Upper lobe of left lung (tissue), 6 donors: ENCODE measurements at places on chromosomes 7 and 10. TPM values are rescaled to one million over a fixed set of nuclear protein-coding genes. Genes with fewer than 3 reads are reported as not detected.
A peak's percentile ranks its signal among the peaks of the same experiment; 100 is the strongest.

Gene GPR15LG
- total RNA-seq: not detected

- DNase-seq: no peak
These were observed 528.7 kb downstream of the GRM8 start for GRCh38 chr7:126723966-126724544.

GRCh38 chr7:54743580-54743979 lies 15.4 kb downstream of the SEC61G start:
- no peak for DNase-seq

GRCh38 chr7:66039094-66039670 lies 36.4 kb upstream of the ASL start:
- DNase-seq: no peak

Gene PTPRN2
- total RNA-seq: 5.2 TPM

DNA sequence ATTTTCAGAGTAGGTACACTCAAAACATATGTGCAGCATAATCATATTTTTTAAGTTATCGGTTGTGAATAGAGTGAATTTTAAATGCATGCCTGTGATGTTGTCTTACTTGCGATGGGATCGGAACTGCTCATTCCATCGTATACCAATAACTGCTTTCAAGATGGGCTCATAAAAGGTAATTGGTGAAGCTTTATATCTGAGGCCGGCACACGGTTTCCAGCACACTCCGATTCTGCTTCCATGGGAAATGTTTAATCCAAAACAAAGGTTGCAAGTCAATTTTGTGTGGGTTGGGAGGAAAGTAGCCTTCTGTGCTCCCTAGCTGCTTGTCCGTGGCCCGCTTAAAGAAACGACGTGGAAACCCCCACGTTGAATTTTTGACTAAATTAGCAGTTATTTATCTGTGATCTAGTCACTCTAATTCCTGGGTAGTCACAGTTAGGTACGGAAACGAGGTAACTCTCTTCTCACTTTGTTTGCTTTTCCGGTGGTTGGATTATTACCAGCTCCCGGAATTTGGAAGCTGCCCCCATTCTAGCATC lies 10.1 kb upstream of the CELF2 start:
- no peak for DNase-seq

DNA sequence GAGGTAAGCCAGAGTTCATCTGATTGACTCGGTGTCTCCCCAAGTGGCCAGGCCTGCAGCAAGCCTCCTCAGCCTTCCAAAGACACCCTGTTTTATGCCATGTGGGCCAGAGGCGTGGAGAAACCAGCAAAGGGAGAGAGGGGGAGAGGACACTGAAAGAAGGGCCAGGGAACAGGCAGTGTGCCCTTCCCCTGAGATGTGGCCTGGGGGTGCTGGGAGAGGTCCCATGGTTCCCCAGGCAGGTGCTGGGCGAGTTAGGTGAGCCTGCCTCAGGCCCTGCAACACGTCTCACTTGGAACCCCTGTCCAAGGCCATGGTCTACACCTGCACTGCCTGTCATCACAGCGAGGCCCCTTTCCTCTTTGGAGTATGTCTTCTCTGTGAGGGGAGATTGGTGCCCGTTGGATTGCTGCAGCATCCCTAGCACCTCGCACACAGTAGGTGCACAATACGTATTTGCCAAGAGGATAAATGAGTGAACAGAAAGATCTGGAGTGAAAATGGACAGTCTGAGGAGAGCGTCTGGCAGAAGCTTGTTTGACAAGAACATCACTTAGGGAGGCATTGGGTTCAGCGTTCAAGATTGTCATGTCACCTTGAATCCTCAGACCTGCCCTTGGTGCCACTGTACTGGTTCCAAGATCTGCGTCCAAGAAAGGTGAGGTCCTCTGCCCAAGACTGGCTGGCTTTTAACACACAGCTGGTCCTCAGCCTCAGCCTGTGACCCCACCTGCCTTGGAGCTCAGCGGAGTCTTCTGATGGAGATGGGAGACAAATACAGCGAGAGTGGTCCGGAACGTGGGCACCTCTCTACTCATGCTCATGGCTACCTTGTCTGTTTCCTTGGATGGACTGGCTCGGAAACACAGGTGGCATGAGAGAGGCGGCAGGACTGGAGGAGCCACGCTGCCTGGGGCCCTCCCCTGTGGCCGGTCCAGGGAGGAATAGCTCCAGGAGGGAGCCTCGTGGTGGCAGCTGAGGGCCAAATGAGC lies 39.8 kb upstream of the NUB1 start:
- DNase-seq: no peak

Gene SFTPA1
- 14,730 TPM for total RNA-seq

DNA sequence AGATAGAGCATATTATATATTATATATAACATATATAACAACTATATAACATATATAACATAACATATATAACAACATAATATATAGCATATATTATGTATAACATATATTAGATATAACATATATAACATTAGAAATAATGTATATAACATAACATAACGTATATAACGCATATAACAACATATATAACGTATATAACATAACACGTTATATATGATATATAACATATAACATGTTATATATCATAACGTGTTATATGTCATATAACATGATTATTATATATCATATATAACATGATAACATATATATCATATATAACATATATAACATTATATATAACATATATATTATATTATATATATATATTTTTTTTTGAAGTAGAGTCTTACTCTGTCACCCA lies 3.7 kb downstream of the AP5Z1 start:
- no peak for DNase-seq

DNA sequence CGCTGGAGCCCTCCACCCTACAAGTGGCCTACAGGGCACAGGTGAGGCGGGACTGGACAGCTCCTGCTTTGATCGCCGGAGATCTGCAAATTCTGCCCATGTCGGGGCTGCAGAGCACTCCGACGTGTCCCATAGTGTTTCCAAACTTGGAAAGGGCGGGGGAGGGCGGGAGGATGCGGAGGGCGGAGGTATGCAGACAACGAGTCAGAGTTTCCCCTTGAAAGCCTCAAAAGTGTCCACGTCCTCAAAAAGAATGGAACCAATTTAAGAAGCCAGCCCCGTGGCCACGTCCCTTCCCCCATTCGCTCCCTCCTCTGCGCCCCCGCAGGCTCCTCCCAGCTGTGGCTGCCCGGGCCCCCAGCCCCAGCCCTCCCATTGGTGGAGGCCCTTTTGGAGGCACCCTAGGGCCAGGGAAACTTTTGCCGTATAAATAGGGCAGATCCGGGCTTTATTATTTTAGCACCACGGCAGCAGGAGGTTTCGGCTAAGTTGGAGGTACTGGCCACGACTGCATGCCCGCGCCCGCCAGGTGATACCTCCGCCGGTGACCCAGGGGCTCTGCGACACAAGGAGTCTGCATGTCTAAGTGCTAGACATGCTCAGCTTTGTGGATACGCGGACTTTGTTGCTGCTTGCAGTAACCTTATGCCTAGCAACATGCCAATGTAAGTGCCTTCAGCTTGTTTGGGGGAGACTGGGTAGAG lies at the start of gene COL1A2:
Gene COL1A2 (plus strand): TSS at position 459 of the 704 bp plus-strand sequence. CDS start 137 bp downstream, at position 596.
- peak; percentile 32 for DNase-seq

DNA sequence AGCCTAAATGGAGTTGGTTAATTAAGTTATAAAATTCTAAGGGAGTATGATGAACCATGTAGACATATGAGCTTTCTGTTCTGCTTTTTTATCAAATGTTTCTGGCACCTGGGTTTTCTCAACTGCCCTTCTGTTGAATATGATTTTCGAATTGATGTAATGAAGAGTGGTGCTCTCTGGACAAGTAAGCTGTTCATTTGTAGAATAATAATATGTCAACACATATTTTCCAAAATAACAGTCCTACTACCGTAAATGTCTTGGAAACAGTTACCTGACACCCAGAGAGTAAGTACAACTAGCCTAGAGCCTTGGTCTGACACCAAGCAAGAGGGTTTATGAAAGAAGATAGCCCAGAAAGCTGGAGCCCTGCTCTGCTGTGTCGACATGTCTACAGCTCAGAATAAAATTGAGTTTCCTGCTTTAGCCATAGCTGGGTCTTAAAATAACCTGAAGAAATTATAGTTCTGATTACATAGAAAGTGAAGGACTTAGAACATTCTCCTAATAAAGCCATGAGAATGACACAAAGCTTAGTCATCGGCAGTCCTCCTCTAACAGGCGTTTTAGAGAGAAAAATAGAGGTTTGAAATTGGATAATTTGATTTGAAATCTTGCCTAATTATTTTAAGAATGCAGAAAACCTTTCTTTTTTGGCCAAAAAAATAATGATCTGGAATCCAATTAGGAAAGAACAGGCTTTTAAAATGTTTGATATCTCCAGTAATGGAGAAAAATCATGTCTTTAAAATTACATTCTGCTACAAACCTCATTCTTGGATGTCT lies 25.1 kb downstream of the HDAC9 start:
- no peak for DNase-seq

DNA sequence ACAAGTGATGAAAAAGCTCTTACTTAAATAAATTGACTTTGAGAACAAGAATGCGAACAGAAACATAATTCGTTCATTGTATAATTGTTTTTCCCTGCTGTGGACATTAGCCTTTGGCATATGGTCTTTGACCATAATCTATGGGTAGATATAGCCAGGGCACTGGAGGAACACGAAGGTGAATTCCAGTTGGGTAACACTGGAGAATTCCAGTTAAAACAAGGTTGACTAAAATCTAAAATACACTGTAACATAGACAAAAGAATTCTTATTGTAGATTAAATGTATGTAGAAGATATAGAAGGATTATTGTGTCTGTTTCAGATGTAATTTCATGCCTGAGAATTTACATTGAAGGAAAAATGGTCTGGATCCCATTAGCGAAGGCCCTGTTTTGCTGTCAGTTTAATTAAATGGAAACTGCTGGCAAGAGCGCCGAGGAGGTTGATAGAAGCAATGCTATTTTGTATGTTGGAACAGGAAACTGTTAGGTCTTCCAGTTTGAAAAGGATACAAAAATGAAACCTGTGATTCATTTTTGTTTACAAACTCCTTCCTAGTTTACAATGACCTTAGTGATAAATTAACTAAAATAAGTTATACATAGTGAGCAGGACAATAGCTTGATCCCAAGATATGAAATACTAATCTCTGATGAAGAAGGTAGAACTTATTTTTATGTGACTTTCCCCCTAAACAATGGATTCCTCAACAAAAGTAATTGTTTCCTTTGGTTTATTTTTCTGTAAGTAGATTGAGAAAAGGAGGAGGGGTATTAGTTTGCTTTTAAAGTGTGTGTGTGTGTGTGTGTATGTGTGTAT lies 68.9 kb downstream of the ARID5B start:
- no peak for DNase-seq

DNA sequence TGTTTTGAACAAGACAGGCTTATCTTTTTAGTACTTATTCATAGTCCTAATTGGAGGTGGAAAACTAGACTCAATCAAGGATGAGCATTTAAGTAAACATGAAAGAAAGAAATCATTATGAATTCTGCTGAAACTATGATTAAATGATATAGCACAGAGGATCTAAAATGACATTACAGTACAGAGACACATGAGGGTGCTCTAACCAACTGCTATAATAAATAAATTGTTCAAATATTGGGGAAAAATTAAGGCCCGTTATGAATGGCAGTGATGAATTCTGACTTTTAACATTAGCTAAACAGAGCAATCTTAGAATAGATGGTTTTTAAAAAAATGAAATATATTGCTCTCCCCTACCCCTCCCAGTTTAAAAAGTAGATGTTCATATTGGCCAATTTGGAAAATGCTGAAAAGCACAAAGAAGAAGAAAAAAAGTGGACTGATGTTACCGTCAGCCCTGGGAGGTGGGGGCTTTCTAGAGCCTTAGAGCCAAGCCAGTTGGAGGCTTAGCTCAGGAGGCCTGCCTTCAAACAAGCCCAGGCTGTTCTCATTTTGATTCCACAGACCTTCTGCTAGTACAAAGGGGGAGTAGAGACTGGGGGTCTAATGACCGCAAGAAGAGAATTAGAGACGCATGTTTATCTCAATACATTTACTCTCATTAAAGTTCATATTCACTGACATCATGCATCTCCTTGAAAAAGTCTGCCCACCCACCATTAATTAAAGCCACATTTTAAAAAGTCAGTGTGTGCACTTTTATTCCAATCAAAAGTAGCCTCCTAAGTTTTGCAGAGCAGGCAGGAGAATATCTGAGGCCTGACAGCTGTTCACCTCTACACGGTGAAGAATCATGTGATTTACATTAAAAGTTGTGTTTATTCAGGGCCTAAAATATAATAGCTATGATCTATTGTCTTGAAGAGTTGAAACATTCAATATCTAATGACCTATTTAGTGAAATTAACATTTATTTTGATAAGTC lies 10.0 kb downstream of the WNT2 start:
- DNase-seq: no peak

GRCh38 chr7:151433721-151434400 lies 6.1 kb downstream of the CRYGN start:
- DNase-seq: no peak

GRCh38 chr10:97764519-97764931 lies 7.3 kb downstream of the SFRP5 start:
- no peak for DNase-seq

Gene GTPBP4
- total RNA-seq: 27.0 TPM

DNA sequence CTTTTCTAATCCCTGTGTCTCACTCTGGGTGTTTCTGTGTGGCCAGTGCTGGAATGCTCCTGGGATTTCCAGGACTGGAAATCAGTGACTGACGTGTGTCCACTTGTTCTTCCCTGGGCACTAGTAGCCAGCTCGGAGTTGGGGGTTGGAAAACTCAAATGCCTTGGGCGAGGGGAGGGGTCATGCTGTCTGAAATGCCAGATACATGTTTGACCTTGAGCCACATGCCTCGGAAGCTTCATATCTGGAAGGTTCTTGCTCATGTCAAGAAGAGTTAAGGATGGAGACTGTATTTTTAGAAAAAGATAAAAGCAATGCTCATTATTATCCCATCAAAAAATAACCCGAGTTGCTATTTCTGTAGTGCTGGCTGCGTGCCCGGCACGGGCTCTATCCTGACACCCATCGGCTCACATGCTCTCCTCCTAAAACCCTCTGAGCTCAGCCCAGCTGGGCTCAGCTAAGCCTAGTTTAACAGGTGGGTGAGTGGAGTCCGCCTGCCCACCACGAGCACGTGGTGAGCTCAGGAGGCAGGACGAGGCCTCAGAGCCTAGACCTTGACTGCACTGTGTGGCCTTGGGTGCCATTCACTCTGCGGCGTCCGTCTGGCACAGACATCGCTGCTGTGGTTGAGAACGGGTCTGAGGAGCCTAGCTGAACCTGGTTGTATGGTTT lies 6.4 kb downstream of the DPYSL4 start:
- no peak for DNase-seq

Gene RBM20
- total RNA-seq: 7.5 TPM

- no peak for DNase-seq
These were observed 15.5 kb downstream of the CFTR start for GRCh38 chr7:117495308-117495707.

DNA sequence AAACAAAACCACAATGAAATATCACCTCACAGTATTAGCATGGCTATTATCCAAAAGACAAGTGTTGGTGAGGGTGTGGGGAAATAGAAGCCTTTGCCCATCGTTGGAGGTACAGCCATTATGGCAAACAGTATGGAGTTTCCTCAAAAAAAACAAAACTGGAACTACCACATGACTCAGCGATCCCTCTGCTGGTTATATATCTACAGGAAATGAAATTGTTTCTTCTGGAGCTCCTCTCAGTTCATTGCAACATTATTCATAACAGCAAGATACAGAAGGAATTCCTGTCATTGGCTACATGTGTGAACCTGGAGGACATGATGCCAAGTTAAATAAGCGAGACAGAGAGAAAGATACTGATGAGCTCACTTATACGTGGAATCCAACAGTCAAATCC lies 2.4 kb upstream of the UBE3C start:
- no peak for DNase-seq
